D721Med (cell line): ENCODE measurements at places on chromosomes 4 and X.

DNA sequence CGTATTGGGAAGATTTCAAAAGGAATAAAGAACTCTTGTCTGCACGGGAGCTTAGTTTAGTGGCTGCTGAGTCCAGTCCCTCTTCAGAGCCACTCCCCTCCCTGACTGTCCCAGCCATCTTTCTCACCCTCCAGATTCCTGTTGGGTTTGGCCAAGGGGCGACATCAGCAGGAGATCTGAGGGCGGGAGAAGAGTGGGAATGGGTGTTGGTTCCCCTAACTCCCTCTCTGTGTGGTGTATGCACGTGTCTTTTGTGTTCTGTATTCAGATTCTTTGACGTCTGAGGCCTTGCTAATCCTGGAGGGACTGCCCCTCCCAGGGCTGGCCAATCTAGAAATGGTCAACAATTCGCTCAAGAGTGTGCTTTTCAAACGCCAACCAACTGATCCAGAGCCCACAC, 37.4 kb downstream of the CYTL1 start:
- DNase-seq: no peak

GRCh38 chr4:147975325-147975724, 243.4 kb downstream of the ARHGAP10 start:
- no peak for DNase-seq

GRCh38 chrX:134732152-134732551, 73.9 kb upstream of the PLAC1 start:
- no peak for DNase-seq

- DNase-seq: no peak
Observed at GRCh38 chrX:80792205-80792604, 17.5 kb downstream of the BRWD3 start.

DNA sequence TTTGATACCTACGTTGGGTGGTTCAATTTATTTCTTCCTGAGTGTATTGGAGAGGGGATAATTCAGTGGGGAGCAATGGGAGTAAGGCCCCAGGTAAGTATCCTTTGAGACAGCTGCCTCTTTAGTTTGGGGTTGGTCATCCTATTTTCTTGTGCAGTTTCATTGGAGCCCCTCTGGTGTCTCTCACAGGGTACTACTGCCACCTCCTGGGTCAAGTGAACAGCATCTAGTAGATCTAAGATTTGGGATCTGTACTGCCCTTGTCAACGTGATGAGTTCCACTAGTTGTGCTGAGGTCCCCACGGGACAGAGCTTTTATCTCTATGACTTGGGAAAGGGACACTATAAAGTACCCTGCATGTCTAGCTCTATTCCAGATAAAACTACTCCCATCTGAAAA, 80.6 kb downstream of the PBDC1 start:
- no peak for DNase-seq

DNA sequence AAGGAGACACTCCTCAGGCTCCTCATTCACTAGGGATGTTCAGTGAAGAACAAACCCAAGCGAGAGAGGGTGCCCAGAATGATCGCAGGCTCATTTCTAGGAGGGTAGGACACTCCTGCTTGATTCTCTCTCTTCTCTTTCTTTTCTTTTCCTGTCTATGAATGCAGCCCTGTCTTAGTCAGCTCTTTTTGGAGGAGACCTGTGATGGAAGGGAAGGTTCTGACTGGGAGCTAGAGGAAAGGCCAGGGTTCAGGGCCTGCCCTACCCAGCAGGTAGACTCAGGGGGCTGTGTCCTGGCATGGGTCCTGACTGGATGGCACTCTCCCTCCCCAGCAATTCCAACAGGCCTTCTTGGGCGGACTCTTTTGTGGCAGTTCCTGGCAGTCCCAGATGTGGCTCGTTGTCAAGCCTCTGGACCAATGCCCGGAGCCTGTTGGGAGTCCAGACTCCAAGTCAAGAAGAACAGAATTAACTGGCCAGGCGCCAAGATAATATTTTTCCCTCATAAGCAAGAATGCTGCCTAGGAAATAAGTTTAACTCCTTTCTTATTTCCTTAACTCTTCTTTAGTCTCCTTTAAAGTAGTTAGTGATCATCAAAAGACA, 139.4 kb upstream of the SCML1 start:
- no peak for DNase-seq

DNA sequence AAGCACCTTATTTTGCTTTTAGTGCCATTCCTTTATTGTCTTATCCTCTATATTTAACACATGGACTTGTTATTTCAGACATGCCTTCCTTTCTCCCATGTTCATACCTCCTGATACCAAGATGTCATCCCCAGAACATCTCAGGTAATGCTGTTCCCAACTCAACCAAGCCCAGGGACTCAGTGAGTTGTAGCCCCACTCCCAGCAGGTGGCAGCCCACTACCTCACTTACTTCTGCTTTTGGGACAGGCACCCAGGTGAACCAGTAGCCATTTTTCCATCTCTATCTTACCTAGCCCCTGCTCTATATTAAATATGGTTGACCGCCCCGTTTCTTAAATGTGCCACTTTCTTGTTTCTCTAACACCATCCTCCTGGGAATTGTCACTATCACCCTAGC, 199.0 kb downstream of the DCHS2 start:
- DNase-seq: no peak

DNA sequence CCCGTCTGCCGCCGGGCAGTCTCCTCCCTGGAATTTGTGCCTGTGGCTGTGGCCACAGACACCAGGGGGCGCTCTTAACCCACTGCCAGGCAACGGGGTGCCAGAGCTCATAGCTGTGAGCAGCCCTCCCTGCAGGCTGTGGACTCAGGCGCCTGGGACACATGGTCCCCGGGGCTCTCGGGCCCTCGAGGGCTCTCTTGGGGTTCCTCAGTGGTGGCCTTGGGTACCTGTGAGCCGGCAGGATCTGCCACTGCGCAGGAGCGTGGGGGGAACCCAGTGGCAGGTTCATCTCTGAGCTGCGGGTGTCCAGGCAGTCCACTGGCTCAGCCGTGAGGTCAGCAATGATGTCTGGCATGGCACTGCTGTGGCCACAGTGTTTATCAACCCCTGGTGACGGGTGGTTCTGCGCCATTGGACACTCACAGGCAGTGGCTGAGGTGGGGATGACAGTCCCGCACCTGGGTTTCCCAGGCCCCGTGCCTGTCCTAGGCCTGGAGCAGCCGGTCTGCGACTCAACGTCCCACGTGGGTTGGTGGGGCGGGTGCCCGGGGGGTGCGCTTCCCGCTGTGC, 37.2 kb downstream of the PCGF3 start:
- DNase-seq: peak; percentile 95
